ENCODE measurements at places on chromosomes 4 and X.

- no peak for DNase-seq
These were observed 486.5 kb upstream of the HTR2C start for GRCh38 chrX:114097427-114097826.

GRCh38 chrX:15797707-15798106, 7.4 kb downstream of the ZRSR2 start:
- DNase-seq: peak; percentile 32

DNA sequence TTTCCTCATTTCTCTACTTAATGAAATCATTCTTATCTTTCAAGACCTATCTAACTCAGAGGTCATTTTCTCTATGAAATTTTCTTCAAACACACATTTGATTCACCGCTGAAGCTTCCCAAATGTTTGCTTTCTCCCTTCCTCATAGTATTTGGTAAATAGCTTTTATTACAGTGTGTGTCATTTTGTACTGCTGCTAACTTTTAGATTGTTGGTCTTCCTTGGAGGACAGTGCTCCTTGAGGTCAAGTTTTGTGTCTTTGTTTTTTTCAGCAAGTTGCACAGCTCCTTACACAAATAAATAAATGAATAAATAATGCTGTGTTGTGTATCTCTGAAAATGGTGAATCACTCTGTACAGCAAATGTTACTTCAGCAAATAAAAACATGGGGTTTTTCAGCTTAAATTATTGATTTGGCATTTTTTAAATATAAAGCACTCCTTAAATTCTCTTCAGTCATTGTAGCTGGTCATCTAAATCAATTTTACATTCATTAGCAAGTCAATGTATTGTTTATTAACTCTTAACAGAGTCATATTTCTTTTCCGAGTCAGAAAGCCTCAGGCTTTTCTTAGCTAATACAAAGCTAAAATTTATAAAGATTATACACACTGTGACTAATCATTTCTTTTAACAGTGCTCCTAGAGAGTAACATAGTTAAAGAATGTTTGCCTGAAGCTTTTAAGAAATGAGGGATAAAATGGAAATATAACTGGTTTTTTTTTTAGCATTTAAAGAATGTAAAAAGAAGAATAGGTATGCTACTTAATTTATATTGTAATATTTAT, 30.1 kb upstream of the MAD2L1 start:
- no peak for DNase-seq

- DNase-seq: peak; percentile 60
These were observed 63.5 kb downstream of the GPC3 start for GRCh38 chrX:133921764-133922389.

- no peak for DNase-seq
These were observed 65.5 kb downstream of the SH3RF1 start for GRCh38 chr4:169205075-169205743.

DNA sequence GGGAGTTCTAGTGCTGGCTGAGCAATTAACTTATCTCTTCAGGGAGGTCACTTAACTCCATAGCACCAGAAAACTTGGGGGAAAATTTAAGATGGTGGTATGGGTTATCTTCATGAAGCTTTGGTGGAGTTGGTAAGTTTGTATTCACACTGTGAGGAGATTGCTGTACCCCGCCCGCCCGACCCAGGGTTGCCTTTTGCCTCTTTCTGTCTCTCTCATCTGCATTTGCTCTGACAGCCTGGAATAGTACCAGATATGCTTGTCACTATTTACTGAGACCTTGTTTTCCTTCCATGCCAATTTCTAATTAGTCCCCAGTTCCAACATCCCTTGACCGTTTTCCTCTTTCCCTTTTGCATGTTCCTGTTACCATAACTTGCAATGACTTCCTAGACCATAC, 33.1 kb upstream of the ARHGEF9 start:
- no peak for DNase-seq

GRCh38 chr4:72209600-72209999, 177.8 kb downstream of the NPFFR2 start:
- DNase-seq: peak; percentile 92

DNA sequence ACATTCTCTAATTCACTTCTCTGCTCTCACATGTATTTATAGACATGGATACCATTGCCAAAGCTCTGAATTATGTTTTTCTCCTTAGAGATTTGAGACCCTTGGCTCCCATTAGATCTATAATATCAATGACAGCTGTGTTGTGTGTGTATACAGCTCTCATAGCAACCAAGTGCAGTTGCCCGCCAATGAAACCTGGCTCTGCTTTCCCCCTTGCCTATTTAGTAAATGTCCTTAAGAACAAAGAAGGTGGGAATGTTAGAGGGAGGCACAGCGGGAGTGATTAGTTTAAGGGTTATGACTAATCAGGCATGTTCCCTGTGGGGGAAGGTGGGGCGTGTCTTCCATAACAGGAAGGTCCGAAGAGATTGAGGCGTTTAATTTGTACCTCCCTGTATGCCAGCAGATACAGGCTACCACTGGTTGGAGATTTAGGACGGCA, 100.5 kb upstream of the TBC1D9 start:
- DNase-seq: peak; percentile 47

DNA sequence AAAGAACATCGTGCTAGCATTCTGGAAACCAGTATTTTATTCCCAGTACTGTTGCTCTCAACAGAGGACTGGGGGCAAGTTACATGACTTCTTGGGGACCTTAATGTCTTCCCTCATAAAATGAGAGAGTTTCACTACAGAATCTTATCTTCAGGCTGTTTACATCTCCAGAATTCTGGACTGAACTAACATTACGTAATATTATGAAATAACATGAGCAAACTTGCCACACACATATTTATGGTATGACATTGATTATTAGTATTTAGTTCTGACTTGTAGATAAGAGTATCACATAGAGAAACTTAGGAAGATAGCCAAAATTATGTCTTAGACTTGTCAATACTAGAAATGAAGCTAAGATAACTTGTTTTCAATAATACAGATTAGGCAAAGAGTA, 68.0 kb downstream of the NFKB1 start:
- no peak for DNase-seq

- no peak for DNase-seq
These were observed 53.1 kb downstream of the TIGD2 start for GRCh38 chr4:89164400-89164799.

GRCh38 chr4:109915385-109916026, 2.8 kb downstream of the EGF start:
- DNase-seq: peak; percentile 31

- DNase-seq: no peak
These were observed 201.4 kb downstream of the ARHGAP10 start for GRCh38 chr4:147933316-147933715.

DNA sequence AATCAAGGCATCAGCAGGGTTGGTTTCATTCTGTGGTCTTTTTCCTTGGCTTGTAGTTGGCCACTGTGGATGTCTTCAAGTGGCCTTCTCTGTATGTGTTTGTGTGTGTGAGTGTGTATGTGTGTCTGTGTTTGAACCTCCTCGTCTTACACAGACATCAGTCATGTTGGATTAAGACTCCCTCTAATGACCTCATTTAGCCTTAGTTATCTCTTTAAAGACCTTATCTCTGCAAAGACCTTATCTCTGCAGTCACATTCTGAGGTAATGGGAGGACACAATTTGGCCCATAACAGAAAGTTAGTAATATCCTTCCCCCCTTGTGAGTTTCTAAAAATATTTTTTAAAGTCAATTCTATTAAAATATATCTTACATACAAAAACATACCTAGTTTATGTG, 126.7 kb downstream of the EMCN start:
- DNase-seq: no peak

DNA sequence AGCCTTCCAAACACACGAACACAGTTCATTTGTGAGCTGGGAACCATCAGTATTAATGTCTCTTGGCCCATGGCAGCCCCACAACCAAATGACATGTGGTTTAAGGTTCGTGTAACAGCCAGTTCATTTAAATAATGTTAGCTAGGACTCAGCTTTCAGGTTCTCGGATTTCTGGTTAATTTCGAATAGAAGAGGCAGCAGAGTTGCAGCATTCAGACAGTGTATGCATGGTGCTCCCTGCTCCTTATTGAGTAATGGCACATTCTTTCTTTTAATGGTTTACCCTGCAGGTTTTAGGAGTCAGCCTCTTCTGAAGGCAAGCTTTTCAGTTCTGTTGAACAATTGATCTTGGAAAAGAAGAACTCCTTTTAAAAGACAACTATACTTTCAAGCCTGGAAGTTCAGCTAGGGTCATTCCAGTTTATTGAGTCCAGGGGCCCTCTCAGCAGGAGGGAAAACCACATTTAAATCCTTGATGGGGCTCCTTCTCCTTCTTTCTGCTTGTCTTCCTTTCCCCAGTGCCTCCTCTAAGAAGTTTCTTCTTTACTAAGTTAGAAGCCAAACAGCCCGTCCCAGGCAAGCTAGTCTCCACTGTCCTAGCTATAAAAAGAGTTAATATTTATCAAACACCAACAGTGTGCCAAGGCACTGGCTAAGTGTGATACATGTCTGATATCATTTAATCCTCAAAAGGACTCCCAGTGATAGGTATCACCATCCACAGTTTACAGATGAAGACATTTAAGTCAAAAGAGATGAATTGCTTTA, 5.0 kb upstream of the RNF175 start:
- no peak for DNase-seq

- peak; percentile 80 for DNase-seq
These were observed 100.8 kb downstream of the SPIN4 start for GRCh38 chrX:63250253-63250868.
